ENCODE measurements at places on chromosomes 1 and 21.

- DNase-seq: no peak
Measured at GRCh38 chr1:66480162-66480561, 53.8 kb upstream of the SGIP1 start.

GRCh38 chr1:111821121-111821745 lies 65.5 kb downstream of the DDX20 start:
- no peak for DNase-seq

GRCh38 chr1:18234790-18235242 lies 127.2 kb downstream of the IGSF21 start:
- DNase-seq: peak; percentile 79

DNA sequence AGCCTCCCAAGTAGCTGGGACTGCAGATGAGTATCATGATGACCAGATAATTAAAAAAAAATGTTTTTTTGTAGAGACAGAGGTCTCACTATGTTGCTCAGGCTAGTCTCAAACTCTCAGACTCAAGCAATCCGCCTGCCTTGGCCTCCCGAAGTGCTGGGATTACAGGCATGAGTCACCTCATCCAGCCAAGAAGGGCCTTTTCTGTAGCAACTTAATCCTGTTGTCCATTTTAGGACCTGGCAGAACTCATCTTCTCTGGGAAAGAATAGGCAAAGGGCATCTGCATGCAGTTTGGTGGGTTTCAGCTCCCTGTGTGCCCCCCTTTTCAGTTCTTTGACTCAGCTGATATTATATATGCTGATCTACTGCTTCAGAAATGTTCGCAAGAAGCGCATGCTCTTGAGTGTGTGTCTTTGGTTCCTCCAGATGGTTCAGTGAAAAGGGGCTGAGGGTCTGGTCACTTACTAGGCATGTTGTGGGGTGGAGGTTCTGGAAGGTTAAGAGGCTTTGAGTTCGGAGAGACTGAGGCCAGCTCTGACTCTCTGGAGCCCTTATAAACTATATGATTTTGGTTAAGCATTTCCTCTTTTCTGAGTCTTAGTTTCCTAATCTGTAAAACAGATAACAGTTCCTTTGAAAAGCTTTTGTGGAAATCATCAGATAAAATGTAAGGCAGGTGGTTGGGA lies 19.4 kb upstream of the SRSF4 start:
- no peak for DNase-seq

DNA sequence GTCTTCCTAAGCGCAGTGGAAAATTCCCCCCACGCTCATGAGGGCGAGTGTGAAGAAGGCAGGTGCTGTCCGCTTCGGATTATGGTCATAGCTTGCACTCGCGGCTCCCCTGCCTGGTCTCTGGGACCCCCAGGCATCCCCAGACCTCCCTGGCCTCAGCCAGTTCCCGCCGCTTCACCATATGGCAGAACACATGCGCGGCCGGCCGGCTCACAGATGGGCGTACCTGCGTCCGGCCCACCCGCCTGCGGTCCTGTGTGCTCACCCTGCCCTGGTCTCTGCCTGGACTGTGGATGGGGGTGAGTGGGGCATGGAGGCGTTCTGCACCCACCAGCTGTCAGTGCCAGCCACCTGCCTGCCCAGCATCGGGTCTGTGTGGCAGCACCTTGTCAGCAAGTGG lies 34.1 kb downstream of the PRKCZ start:
- DNase-seq: no peak

DNA sequence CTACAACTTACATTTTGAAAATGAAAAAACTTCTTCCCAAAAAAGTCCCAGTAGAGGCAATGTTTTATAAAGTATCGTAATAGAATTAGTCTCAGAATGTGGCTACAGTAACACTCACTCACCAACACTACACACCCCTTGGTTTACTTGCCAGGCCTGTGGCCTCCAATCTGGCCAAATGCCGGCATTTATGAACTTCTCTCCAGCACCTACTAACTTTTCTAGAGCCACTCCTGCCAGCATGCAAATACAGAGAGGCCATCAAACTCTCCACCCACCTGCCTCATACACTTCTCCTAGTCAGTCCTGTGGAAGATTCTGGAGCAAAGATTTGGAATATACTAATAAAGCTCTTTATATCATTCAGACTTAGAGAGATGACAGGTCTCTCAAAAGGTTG lies 32.3 kb downstream of the STPG1 start:
- DNase-seq: no peak

GRCh38 chr1:29197590-29197924 lies 15.9 kb upstream of the SRSF4 start:
- DNase-seq: peak; percentile 45

DNA sequence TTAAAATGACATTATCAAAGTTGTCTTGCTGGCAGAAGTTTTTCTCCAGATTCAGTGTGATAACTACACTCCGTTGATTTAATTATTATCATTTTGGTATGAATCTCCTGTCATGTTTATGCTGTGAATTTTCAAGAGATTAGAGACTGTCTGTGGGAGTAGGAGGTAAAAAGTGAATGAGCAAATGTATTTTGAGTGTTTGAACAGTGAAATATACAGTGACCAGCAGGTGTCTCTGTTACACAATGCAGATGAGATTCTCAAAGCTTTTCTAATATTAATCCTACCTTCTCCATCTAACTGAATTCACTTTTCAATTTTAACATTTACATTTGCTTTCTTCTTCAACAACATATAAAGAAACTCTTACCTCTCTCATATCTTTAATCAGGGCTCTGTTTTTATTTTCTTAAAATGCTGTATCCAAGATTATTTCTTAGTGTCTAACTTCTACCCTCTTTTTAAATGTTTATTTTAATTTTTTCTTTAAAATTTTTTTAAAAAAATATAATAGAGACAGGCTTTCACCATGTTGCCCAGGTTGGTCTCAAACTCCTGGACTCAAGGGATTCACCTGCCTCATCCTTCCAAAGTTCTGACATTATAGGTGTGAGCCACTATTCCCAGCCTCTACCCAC lies 20.9 kb upstream of the HSPA13 start:
- DNase-seq: peak; percentile 60

GRCh38 chr1:91697861-91698260 lies 188.1 kb downstream of the TGFBR3 start:
- no peak for DNase-seq

GRCh38 chr1:25797939-25798338 lies 2.1 kb upstream of the SELENON start:
- DNase-seq: no peak

DNA sequence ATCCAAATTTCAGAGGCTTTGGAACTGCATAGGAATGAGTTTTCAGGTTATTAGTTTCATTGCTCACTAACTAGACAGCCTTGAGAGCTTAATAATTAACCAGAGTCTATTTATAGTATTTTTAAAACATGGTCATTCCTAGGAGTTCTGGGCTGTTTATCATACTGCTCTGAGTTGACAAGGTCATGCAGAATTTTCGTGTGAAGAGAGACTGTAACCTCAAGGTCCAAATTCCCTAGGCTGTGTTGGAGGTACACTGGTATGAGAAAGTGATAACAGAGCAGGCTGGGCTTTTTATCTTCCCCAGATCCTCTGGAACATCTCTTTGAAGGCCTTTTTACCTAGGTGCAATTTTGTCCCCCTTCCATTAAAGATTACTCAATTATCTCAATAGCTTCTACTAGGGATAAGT lies 736.3 kb downstream of the LTN1 start:
- DNase-seq: peak; percentile 69

GRCh38 chr1:178389441-178389840 lies 107.3 kb downstream of the CLEC20A start:
- no peak for DNase-seq

DNA sequence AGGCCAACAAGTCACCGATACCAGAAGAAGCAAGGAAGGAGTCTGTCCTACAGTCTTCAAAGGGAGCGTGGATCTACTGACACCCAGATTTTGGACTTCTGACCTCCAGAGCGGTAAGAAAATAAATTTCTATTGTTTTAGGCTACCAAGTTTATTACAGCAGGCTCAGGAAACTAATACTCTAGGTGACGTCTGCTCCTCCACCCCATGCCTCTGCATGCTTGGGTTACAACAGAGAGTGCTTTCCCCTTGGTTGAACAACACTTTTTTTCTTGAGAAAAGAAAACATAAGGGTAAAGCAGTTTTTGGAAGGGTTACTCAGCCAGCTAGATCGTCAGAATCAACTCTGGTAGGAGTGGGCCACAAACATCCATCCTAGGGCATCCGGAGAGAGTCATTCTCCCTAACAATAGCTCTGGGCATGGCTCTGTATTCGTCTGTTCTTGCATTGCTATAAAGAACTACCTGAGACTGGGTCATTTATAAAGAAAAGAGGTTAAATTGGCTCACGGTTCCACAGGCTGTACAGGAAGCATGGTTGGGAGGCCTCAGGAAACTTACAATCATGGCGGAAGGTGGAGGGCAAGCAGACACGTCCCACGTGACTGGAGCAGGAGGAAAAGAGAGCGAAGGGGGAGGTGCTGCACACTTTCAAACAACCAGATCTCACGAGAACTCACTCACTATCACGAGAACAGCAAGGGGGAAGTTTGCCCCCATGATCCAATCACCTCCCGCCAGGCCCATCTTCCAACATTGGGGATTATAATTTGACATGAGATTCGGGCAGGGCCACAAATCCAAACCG lies 22.2 kb upstream of the DNAJC11 start:
- DNase-seq: peak; percentile 7

DNA sequence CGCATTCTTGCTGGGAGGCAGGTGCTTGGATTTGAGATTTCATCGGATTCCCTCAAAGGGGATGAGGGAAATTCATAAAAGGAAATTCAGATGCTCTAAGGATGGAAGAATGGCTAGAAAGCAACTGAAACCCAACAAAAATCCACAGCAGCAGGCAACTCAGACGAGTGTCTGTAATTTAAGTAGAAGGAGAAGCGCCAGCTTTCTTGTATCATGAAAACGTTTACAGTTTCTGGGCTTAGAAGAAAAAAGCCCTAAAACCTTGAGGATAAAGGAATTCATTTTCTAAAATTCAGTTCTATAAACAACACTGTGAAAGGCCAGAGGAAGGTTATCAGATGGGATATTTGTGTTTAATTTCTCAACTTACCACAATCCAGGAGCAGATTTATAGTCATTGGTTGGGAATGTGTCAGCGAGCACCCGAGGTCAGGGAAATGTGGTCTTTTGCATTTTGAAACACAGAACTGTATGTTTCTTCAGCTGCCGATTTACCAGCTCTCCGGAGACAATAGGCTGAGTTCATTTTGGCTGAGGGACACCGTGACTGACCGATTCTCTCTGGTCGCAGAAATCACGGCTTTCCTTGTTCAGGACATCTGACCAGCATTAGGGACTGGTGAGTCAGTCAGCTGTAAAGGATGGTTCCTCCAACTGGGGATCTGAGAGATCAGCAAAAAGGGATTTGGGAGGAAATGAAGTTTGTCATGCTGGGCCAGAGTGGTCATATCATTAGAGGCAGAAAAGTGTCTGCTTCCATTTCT lies 111.6 kb upstream of the ERRFI1 start:
- peak; percentile 93 for DNase-seq

GRCh38 chr1:1623181-1623630 lies 7.9 kb downstream of the MIB2 start:
- DNase-seq: no peak

- no peak for DNase-seq
Measured at GRCh38 chr1:58089898-58090534, 456.5 kb downstream of the OMA1 start.

All from cardiac muscle cell (in vitro differentiated cells and primary cell).